ENCODE measurements at places on chromosomes 2 and 18. TPM values are rescaled to one million over a fixed set of nuclear protein-coding genes. Genes with fewer than 3 reads are reported as not detected.

Gene GCKR
- not detected for total RNA-seq

Gene SPDYA
- 0.76 TPM for total RNA-seq

Gene TMEM163
- total RNA-seq, result 4.7 TPM

Gene HNMT
- total RNA-seq, result not detected

Gene OR6B2
- total RNA-seq, result not detected

Gene TIGD1
- total RNA-seq, result 20.6 TPM

Gene GRHL1
- total RNA-seq, result 1.3 TPM

Gene MOB4
- total RNA-seq, result 16.1 TPM

Gene INPP5D
- total RNA-seq, result 145 TPM

Gene ARL5A
- 73.4 TPM for total RNA-seq

Gene TYW5
- 7.5 TPM for total RNA-seq

Gene REG3G
- not detected for total RNA-seq

- H3K36me3 ChIP-seq, result no peaks in the 10 kb centered on the region
- no peak for DNase-seq
- H3K4me3 ChIP-seq, result no peak overlapping the region
- H3K27me3 ChIP-seq, result no peaks in the 10 kb centered on the region
- no peaks in the 10 kb centered on the region for H3K4me1 ChIP-seq
- H3K27ac ChIP-seq, result no peak overlapping the region
Measured at GRCh38 chr2:235286622-235287374, 207.0 kb upstream of the AGAP1 start.

GRCh38 chr2:31051258-31052140, 86.7 kb downstream of the GALNT14 start:
- no peaks in the 10 kb centered on the region for H3K27me3 ChIP-seq
- H3K4me3 ChIP-seq, result no peak overlapping the region
- H3K36me3 ChIP-seq, result no peaks in the 10 kb centered on the region
- no peak for DNase-seq
- H3K4me1 ChIP-seq, result no peaks in the 10 kb centered on the region

DNA sequence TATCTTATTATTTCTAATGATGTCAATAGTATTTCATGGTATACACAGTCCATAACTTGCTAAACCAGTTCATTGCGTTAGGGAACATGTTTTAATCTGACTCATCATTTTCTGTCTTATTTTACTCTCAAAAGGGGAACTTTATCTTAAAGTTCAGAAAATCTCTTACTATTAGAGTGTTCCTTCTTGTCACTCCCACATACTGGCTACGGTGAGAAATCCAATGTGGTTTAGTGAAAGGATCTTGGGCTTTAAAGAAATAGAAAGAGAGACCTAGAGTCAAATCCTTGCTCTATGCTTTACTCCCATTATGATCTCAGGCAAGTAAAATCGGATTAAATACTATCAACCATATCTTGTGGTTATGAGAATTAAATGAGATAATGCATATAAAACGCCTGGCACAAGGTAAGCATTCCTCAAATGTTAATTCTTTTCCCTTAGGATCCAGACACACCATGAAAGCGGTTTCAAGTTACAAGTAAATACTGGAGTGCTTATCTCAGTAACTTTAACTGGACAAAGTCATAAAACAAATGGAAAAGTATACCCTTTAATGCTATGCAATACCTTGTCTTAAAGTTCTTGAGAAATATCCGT, 576.0 kb downstream of the ARHGAP15 start:
- peaks cover 10% of the 10 kb centered on the region for H3K4me1 ChIP-seq
- no peaks in the 10 kb centered on the region for H3K27me3 ChIP-seq
- H3K36me3 ChIP-seq, result no peaks in the 10 kb centered on the region

GRCh38 chr18:10805587-10806118, 279.8 kb downstream of the NAPG start:
- no peaks in the 10 kb centered on the region for H3K36me3 ChIP-seq
- no peak overlapping the region for H3K27ac ChIP-seq
- no peaks in the 10 kb centered on the region for H3K4me1 ChIP-seq
- no peak overlapping the region for H3K4me3 ChIP-seq
- DNase-seq, result no peak
- H3K27me3 ChIP-seq, result no peaks in the 10 kb centered on the region

- H3K4me3 ChIP-seq, result no peak overlapping the region
- H3K27ac ChIP-seq, result no peak overlapping the region
- no peak for DNase-seq
- H3K27me3 ChIP-seq, result no peaks in the 10 kb centered on the region
Measured at GRCh38 chr2:173136067-173136466, 60.4 kb downstream of the MAP3K20 start.

DNA sequence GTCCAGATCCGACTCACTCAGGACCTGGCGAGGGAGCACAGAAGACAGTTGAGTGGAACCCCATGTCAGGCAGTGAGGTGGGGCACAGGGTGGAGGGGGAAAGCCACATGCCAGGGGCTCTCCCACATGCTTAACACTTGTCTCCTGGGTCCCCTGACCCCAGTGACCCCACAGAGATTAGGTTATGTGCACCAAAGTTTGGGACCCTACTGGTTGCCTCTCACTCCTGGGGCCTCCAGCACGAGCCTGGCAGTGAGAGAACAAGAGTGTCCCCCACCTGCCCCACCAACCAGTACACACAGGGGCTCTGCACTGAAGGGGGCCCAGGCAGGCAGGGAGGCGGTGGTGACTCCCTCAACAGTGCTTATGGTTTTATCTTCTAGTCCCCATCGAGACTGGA, 58.3 kb downstream of the CIB4 start:
- peaks cover 15% of the 10 kb centered on the region for H3K4me1 ChIP-seq
- no peak overlapping the region for H3K4me3 ChIP-seq
- no peaks in the 10 kb centered on the region for H3K36me3 ChIP-seq
- no peak overlapping the region for H3K27ac ChIP-seq
- DNase-seq, result no peak
- no peaks in the 10 kb centered on the region for H3K27me3 ChIP-seq

DNA sequence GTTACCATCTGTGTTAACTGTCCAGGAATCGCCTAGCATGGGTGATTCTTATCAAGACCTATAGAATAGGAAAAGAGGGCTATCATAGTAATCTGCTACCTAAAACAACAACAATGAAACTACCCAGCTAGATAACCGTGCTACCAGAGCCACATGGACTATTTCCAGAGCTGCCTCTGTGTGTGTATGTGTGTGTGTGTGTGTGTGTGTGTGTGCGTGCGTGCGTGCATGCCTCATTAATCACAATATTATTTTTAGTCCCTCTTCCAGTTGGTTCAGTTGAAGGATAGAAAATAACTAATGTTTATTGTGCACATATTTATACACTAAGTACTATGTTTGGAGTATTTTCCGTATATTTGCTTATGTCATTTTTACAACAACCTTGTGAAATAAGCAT, 201.1 kb downstream of the SP3 start:
- no peak overlapping the region for H3K27ac ChIP-seq
- no peaks in the 10 kb centered on the region for H3K27me3 ChIP-seq
- no peaks in the 10 kb centered on the region for H3K36me3 ChIP-seq
- no peak overlapping the region for H3K4me3 ChIP-seq

- no peak for DNase-seq
- H3K4me3 ChIP-seq, result no peak overlapping the region
- no peaks in the 10 kb centered on the region for H3K27me3 ChIP-seq
- no peaks in the 10 kb centered on the region for H3K4me1 ChIP-seq
- no peaks in the 10 kb centered on the region for H3K36me3 ChIP-seq
- no peak overlapping the region for H3K27ac ChIP-seq
Measured at GRCh38 chr2:119248751-119249150, 25.1 kb downstream of the STEAP3 start.

GRCh38 chr2:68040078-68040477, 22.7 kb downstream of the C1D start:
- H3K4me3 ChIP-seq, result no peak overlapping the region
- no peak for DNase-seq
- H3K27me3 ChIP-seq, result no peaks in the 10 kb centered on the region
- peaks cover 19% of the 10 kb centered on the region for H3K36me3 ChIP-seq

GRCh38 chr18:25231327-25231691, 120.7 kb downstream of the ZNF521 start:
- H3K27ac ChIP-seq, result no peak overlapping the region
- H3K27me3 ChIP-seq, result no peaks in the 10 kb centered on the region
- no peak overlapping the region for H3K4me3 ChIP-seq

DNA sequence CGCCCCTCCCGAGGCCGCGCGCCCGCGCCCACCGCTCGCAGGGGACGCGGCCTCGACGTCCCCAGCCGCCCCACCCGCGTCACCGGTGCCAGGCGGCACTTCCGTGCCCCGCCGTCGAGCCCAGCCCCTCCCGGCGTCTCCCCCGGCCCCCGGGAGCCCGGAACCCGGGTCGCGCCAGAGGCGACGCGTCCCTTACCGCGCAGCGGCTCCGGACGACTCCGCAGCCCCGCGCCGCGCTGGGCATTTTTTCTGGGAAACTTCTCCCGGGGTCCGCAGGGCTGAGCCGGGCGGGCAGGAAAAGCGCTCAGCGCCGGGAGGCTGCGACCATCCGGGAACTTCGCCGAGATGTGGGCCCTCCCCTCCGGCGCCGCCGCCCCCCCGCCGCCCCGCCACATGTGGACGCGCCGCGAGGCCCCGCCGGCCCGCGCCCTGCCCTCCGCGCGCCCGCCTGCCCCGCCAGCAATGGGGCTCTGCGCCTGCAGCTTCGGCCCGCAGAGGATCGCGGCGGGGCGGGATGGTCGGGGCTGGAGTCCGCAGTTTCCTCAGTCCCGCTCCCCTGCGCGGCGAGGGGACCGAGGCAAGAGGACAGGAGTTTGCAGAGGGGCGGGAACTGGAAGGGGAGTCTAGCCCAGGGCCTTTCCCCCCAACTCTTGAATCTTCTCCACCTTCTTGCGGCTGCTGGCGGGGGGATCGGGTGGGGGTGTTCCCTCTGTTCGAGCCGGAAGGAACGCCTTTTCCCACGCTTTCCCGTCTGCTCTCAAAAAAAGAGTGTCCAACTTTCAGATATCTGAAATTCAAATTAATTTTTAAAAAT, 81.5 kb downstream of the CHRNA1 start:
- peak overlapping the region; percentile 86 for H3K4me3 ChIP-seq
- no peaks in the 10 kb centered on the region for H3K27me3 ChIP-seq
- peaks cover 44% of the 10 kb centered on the region for H3K4me1 ChIP-seq
- peak; percentile 80 for DNase-seq
- H3K36me3 ChIP-seq, result peaks cover 6% of the 10 kb centered on the region

GRCh38 chr18:30597202-30597601, 445.3 kb downstream of the DSC3 start:
- H3K27ac ChIP-seq, result no peak overlapping the region
- no peaks in the 10 kb centered on the region for H3K4me1 ChIP-seq
- no peaks in the 10 kb centered on the region for H3K36me3 ChIP-seq
- no peak overlapping the region for H3K4me3 ChIP-seq
- DNase-seq, result no peak
- no peaks in the 10 kb centered on the region for H3K27me3 ChIP-seq

GRCh38 chr2:47177043-47177565, 22.0 kb upstream of the STPG4 start:
- peak overlapping the region; percentile 96 for H3K4me3 ChIP-seq
- no peak for DNase-seq
- no peaks in the 10 kb centered on the region for H3K27me3 ChIP-seq
- peak overlapping the region; percentile 93 for H3K27ac ChIP-seq
- H3K36me3 ChIP-seq, result peaks cover 14% of the 10 kb centered on the region
- peaks cover 46% of the 10 kb centered on the region for H3K4me1 ChIP-seq

- no peak for DNase-seq
- H3K4me3 ChIP-seq, result no peak overlapping the region
- H3K27ac ChIP-seq, result no peak overlapping the region
- H3K4me1 ChIP-seq, result peaks cover 15% of the 10 kb centered on the region
- H3K27me3 ChIP-seq, result no peaks in the 10 kb centered on the region
Measured at GRCh38 chr18:79983253-79983652, 5.1 kb downstream of the TXNL4A start.

Data from Karpas-422 (cell line).